GM06990 (cell line): ENCODE measurements at places on chromosomes 1 and 21.

- no peak for DNase-seq
These were observed at the start of gene C1orf232 for GRCh38 chr1:26168410-26169197. Gene C1orf232, minus strand, starts transcription at chr1:26168963. Its CDS starts 464 bp downstream, at chr1:26168499.

GRCh38 chr1:108033550-108033951 lies 68.6 kb upstream of the VAV3 start:
- DNase-seq, result no peak

DNA sequence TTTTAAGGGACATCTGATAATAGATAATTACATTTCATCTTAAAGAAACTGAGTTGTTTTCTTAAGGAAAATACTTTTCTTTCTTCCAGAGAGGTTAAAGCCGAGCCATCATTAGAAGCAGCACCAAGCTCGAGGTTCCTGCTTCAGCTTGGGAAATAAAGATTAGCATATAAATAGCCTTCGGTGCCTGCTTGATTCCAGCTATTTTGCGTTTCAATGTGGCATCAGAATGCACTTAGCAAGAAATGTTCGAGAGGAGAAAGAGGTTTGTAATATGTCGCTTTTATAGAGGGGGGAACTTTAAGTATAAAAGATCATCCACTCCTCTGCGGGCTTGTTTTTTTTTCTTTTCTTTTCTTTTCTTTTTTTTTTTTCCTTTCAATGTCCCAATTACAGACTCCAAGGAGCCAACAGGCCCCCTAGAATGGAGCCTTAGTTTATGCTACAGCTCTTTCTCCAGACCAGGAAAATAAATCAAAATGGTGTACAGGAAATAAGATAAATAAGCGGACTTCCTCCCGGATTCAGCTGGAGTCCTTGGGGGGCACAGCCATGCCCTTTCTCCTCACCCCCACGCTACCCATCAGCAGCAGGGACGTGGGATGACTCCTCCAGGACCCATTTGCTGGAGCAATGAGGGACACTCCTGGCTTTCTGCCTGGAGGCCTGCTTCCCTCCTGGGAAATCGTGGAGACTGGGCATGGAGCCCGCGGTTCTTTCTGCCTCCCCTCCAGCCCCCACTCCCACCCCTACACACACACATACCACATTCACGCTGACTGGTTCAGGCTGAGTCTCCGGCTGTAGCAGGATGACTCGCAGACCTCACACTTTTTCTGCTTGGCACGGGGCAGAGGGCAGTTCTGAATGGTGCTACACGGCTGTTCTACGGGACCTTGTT lies 131.6 kb downstream of the RRAGC start:
- no peak for DNase-seq

DNA sequence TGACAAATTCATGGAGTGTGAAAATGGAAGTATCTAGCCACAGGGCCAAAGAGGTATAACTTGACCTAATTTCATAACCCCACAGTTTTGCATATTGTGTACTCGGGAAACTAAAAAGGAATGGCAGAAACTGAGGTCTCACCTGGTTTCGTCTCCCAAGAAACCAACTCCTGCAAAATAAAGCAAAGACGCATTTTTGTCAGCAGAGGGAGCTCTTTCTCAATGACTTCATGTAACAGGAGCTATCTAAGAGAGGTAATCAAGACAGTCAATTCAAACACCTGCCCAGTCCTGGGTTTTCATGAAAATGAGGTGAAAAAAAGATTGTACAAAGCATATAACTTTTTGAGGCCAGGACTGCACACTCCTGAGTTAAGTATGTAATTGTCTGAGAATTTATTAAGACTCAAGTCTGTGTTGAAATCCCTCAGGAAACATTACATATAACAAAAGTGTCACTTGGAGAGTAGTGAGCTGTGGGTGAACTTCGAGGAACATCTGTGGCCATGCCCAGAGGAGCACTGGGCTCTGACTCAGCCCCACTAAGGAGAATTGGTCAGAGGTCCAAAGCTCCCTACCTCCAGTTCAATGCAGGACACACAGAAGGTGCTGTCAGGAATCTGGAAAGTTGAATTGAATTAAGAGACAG lies 17.6 kb downstream of the FCRL4 start:
- DNase-seq, result no peak

DNA sequence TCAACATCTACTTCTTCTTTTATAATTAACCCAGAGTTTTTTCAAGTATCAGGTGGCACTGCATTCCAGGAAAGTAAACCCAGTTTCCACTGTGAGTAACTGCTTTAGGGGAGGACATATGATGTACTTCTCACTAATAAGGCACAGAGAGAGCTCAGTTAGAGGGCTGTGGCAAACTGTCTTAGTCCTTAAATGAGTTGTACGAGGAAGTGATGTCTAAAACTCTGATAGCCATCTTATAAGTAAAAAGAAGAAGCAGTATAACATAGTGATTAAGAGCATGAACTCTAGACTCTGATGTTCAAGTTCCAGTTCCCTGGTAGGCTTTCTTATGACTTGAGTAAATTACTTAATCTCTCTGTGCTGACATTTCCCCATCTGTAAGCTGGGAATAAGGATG lies 58.7 kb upstream of the PTGS2 start:
- peak; percentile 74 for DNase-seq

GRCh38 chr1:4676253-4676652 lies 21.8 kb downstream of the AJAP1 start:
- no peak for DNase-seq

DNA sequence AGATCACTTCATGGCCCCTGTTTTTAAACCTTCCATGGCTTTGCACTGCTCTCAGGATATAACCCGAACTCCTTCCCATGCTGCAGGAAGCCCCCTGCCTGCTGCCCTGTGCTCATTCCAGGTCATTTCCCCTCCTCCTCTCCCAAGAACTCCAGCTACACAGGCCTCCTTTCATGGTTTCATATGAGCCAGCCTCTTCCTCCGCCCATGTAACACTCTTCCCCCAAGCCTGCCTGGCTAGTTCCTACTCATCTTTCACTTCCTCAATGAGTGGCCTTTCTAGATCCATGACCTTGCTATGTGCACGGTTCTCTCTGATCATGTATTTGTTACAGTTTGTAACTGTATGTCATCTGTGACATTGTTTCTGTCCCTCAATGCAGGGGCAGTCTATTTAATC lies 3.1 kb upstream of the NCF2 start:
- peak; percentile 63 for DNase-seq

GRCh38 chr1:153697191-153698019 lies 18.9 kb downstream of the NPR1 start:
- DNase-seq, result no peak

DNA sequence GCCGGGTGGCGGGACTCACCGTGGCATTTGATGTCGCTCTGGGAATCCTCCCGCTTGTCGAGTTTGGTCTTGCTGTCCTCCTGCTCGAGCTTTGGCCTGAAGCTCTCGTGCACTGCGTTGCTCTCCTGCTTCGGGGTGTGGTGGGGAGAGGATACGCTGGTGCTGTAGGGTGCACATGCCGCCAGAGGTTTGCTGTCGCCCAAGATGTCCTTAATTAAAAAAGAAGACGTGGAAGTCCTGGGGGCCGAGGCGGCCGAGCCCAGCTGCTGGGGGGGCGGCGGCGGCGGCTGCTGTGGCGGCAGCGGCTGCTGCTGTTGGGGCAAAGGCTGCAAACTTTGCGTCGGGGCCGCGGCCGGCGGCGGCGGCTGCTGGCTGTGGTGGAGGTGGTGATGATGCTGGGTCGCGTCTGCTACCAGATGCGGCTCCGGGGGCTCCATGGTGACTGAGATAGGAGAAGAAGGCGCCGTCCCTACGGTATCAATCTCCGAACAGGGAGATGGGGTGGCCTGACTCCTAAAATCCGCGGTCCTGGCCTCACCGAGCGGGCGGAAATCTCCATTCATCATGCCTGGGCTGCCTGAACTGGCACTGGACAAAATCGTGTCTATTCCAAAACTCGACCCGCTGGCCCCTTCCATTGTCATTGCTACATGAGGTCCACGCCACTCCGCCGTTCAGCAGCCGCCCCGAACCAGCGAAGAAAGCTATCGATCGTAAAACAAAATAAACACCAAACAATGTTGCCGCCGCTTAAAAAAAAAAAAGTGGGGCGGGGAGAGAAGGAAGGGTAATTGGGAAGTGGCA lies at the start of gene BARHL2:
Gene BARHL2 (minus strand): TSS at position 751 of the 804 bp plus-strand sequence. CDS start 107 bp downstream, at position 644.
- no peak for DNase-seq

DNA sequence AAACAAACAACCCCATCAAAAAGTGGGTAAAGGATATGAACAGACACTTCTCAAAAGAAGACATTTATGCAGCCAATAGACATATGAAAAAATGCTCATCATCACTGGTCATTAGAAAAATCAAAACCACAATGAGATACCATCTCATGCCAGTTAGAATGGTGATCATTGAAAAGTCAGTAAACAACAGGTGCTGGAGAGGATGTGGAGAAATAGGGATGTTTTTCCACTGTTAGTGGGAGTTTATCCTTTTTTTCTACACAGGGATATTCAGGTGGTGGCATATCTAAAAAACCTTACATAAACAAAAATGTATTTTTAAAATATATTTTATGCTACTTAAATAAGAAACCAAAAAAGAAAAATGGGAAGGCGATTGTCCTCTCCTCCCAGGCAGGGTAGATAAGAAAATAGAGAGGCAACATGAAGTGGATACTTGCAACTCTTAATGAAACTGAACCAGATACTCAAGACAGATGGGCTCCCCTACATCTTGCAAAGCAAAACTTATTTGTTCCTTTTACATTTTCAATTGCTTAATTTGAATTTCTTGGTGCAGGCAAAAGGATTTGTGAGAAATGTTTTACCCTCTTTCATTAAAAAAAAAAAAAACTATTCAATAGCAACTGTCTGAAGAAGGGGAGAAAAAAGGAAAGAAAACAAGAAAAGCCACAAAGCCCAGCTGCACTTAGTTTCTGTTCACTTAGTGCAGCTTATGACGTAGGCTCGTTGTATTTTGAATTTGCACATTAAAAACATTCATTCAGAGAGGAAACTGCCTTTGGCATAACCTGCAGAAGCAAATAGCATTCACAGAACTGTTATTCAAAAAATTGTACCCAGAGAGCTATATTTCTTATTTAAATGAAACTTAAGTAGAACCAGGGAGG lies 36.9 kb upstream of the RGS1 start:
- peak; percentile 72 for DNase-seq

- no peak for DNase-seq
These were observed 9.0 kb downstream of the WNT4 start for GRCh38 chr1:22133931-22134324.

DNA sequence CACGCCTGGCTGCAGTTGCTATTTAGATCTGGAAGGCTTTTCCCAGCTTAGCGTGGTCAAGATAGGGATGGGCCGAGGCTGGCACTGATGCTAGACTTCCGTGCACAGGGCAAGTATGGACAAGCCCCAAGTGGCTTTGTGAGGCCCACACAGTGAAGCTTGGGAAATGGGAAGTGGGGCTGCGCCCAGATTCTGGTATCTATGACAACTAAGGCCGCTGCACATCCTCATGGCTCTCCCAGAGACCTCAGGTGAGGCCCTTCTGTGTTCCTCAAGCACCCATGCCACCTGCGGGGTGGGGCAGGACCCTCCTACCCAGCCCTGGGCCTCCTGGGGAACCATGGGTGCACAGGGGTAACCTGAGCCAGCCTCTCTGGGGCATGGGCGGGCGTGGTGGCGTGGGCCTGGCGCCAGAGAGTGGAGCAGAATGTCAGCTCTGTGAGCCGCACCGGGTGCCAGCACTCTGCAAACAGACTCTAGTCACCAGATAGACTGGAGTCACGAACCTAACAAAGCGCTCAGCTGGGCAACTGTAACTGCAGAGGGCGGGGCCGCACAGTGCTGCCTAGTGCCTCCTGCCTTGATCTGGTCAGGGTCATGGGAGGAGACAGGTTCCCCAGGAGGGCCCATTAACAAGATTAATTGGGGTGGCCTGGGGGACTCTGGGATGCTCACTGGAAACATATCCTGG lies 46.4 kb downstream of the ELF3 start:
- DNase-seq, result no peak

GRCh38 chr1:184595596-184595995 lies 159.1 kb downstream of the EDEM3 start:
- DNase-seq, result no peak

DNA sequence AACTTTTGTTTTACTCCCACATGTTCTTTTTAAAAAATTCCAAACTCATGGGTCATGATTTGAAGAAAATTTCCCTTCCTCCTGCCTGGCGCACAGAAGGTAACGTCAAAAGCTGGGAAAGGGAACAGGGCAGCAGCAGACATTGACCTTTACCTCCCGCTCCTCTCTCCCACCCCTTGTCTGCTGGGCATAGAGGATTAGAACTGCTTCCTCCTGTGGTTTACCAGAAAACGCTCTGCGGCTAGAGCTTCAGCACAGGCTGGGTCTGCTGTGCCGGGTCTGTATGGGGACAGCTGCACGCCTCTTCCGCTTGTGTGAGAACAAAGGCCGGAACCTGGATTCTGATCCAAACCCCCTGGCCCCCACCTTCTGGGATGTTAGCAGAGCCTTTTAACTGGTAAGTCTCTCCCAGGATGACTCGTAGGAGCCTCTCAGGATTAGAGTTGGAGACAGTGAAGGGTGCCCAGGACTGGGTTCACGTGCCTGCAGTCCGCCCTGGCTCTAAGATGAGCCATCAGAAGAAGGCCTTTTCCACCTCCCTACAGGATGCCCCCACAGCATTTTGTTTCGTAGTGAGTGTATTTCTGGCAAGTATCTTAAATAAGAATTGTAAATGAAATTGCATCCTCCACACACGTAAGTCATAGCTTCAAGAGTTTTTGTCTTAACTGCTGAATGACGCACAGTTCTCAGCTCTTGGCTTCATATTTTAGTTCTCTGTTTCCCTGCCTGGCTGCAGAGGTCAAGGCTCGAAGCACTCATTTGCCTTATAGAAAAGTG lies 5.2 kb downstream of the H6PD start:
- DNase-seq, result no peak

DNA sequence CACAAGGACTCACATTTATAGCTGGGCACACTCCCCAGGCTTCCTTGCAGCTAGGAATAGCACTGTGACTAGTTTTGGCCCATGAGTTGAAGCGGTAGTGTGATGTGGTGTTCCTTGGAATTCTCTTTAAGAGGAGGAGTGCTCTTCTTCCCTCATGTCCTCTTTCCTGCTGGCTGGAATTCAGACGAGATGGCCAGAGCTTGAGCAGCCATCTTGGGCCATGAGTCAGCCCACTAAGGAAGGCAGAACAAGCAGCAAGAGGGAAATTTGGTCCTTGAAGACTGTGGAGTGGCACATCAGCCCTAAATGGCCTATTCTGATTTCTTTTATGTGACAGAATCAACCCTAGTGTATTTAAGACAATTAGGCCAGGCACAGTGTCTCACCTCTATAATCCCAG lies 20.0 kb downstream of the HTR6 start:
- DNase-seq, result no peak

GRCh38 chr1:235820061-235820460 lies 46.6 kb downstream of the LYST start:
- no peak for DNase-seq

- DNase-seq, result no peak
These were observed 40.0 kb upstream of the RGS7 start for GRCh38 chr1:241396747-241397681.

GRCh38 chr1:17494114-17494729 lies 45.3 kb upstream of the ARHGEF10L start:
- DNase-seq, result peak; percentile 41

- no peak for DNase-seq
These were observed 33.2 kb upstream of the PKN2 start for GRCh38 chr1:88650676-88651418.

DNA sequence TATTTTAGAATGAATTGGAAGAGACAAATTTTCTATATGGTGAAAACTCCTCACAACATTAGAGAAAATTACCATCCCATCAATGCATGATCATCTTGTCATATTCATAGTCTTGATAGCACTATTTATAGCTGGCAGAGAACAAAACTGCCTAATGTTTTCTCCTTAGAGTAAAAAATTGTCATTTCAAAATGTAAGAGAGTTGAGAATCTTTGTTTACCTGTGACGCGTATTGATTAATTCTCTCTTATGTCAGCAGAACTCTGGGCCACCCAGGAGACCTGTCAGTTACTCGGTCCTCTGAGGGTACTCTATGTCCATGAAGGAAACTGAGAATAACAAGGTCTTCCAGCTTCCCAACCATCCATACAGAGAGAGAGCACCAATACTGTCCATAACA lies 381.4 kb upstream of the ZP4 start:
- DNase-seq, result no peak
